ENCODE measurements at places on chromosomes 13 and 19. TPM values are rescaled to one million over a fixed set of nuclear protein-coding genes. Genes with fewer than 3 reads are reported as not detected.

DNA sequence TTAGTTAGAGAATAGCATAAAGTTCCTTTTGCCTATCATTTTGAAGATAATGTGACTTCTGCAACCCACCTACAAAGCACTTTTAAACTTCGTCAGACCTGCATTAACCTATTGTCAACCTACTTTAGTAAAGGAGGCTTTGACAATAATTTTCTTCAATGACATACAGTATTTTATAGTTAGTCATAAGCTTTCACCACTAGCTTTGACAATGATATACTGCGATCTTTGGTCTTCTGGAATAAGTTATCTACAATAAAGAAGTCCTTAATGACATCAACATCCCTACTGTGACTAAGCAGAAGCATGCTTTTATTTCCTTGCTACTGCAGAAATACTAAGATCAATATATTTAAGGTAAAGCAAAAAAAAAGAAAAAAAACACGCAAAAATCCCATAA, 9.5 kb downstream of the PCDH17 start:
- no peaks in the 10 kb centered on the region for H3K36me3 ChIP-seq
- no peak overlapping the region for H3K27ac ChIP-seq

- no peaks in the 10 kb centered on the region for H3K36me3 ChIP-seq
- no peaks in the 10 kb centered on the region for H3K27me3 ChIP-seq
- no peak overlapping the region for H3K27ac ChIP-seq
- H3K4me3 ChIP-seq: no peak overlapping the region
- no peak for DNase-seq
These were observed 1139.6 kb upstream of the PCDH9 start for GRCh38 chr13:68369739-68370138.

DNA sequence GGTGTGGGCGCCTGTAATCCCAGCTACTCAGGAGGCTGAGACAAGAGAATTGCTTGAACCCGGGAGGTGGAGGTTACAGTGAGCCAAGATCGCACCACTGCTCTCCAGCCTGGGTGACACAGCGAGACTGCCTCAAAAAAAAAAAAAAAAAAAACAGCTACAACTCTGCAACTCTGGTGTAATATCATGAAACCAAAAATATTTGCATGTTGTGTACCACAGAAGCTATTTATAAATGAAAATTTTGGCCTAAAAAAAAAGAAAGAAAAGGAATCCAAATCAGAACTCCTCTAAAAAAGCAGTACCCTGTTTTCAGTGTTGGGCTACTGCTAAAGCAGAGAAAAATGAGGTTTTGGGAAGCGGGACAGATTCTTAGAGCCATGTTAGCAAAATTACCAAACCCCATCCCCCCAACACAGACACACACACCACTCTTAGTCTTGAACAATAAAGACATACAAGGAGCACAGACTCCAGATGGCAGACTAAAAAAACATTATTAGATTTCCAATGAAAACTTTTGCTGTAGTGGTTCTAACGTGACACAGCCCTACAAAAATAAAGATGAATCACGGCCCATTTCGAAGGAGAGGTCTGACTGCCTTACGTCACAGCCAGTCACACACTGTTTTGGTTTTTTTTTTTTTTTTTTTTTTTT, 51.5 kb downstream of the INSR start:
- no peaks in the 10 kb centered on the region for H3K36me3 ChIP-seq
- H3K27ac ChIP-seq: no peak overlapping the region
- H3K27me3 ChIP-seq: no peaks in the 10 kb centered on the region
- H3K4me3 ChIP-seq: no peak overlapping the region
- H3K4me1 ChIP-seq: no peaks in the 10 kb centered on the region

DNA sequence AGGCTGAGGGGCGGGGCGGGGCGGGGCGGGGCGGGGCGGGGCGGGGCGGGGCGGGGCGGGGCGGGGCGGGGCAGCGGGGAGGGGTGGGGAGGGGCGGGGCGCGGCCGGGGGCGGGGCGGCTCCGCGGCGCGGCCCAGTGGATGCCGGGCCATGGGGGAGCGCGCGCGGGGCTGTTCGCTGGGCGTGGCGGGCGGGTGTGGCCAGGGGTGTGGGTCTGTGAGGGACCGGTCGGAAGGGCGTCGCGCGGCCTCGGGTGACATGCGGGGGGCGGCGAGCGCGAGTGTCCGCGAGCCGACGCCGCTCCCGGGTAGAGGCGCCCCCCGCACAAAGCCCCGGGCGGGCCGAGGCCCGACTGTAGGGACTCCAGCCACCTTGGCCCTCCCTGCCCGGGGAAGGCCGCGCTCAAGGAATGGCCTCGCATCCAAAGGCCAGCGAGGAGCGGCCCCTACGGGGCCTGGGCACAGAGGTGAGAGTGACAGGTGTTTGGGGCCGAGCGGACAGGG, at the start of gene ZFP28:
Gene ZFP28, plus strand, starts transcription at position 188 of the 503 bp plus-strand sequence. Its CDS starts 71 bp downstream, at position 259.
- no peaks in the 10 kb centered on the region for H3K4me1 ChIP-seq
- no peaks in the 10 kb centered on the region for H3K36me3 ChIP-seq
- peak; percentile 5 for DNase-seq
- no peak within 1 kb of the TSS for H3K4me3 ChIP-seq
- no peak within 1 kb of the TSS for H3K27ac ChIP-seq

The C5AR1 gene
- total RNA-seq: 1.6 TPM
